Esophagus mucosa (tissue), 1 donor: ENCODE measurements at places on chromosomes 4 and X. TPM values are rescaled to one million over a fixed set of nuclear protein-coding genes. Genes with fewer than 3 reads are reported as not detected.

RPL39 gene
- total RNA-seq, result 2,055 TPM

XPNPEP2 gene
- 0.36 TPM for total RNA-seq

TRIML2 gene
- total RNA-seq, result not detected

ATOH1 gene
- not detected for total RNA-seq

PCSK1N gene
- total RNA-seq, result 0.36 TPM

BDH2 gene
- total RNA-seq, result 17.1 TPM

DNA sequence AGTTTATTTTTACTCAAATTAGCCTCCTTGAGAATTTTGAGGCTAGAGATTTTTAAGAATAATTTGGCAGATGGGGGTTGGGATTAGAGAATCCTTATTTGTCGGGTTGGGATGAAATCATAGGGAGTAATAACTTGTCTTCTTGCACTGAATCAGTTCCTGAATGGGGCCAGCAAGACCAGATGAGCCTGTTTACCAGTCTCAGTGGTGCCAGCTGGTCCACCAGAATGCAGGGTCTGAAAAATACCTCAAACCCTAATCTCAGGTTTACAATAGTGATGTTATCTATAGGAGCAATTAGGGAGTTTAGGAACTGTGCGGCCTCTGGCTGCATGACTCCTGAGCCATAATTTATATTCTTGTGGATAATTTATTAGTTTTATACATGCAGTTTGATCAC lies 705.9 kb upstream of the AGA start:
- ATAC-seq, result no peak

- ATAC-seq, result no peak
Measured at GRCh38 chr4:183035256-183035655, 63.8 kb upstream of the WWC2 start.

DNA sequence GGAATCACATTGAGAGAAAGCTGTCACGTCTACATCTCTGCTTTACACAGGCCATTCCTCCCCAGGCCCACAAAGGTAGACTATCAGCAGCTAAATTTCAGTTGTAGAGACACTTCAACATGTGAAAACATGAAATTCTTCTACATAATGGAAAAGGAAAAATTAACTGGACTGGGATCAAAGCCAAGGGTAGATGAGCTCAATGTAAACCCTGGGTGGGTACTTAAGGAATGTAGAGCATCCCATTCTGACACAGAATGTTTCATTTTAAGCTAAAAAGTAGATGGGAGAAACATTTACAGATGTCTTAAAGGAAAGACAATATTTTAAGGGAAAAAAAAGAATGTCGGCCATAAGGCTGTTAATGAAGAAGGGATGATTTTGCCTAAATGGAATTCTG lies 51.3 kb upstream of the NPNT start:
- ATAC-seq, result no peak

- no peak for ATAC-seq
Measured at GRCh38 chr4:110878413-110878812, 255.5 kb upstream of the PITX2 start.

GRCh38 chr4:107006218-107006617 lies 29.9 kb downstream of the DKK2 start:
- no peak for ATAC-seq

DNA sequence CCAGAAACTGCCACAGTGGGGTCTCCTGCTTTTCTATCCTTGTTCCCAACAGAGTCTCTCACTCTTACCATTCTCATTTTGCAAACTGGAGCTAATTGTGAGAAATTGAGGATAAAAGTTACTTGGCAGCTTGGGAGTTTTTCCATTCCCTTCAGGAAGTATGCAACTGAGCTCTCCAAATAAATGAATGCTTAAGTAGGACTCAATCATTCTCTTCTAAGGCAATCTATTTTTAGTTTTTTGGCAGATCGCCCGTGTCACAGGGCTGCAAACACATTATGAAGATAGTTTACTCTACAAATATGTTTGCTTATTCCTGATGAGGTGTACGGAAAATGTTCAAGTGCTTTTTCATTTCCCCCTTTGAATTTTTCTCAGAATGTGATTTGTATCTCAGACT lies 5.3 kb downstream of the ASB11 start:
- ATAC-seq, result no peak

DNA sequence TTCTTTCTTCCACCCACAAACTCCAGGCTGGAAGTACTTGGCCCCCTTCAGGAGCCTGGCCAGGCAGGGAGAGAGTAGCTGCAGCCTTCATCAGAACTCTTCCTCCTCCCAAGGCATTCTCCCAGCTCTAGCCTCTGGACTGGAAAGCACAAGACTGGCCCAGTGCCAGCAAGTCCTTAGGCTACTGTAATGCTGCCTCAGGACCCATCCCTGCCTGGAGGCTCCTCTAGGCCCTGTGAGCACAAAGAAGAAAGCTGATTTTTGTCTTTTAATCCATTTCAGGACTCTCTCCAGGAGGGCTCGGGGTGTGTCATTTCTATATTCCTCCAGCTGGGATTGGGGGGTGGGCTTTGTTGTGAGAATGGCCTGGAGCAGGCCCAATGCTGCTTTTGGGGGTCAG lies 10.8 kb downstream of the AWAT2 start:
- no peak for ATAC-seq

GRCh38 chr4:11719879-11720278 lies 291.2 kb upstream of the HS3ST1 start:
- ATAC-seq, result peak; percentile 36

DNA sequence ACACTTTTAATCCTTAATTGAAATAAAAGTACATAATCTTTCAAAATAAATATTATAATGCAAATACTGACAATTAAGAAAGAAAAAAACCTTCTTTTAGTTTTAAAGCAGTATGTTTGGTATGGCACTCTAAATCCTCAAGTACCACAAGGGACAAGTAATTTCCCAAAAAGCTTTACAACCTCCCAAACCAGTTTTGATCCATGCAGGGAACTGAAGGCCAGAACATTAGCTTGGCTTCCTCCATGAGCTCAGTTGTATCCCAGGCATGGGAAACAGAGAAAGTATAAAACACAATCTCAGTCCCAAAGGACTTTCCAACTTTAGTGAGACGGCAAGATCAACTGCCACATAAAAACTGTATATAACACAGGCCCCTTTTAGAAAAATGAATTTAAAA lies 82.2 kb downstream of the ZNF330 start:
- ATAC-seq, result no peak

DNA sequence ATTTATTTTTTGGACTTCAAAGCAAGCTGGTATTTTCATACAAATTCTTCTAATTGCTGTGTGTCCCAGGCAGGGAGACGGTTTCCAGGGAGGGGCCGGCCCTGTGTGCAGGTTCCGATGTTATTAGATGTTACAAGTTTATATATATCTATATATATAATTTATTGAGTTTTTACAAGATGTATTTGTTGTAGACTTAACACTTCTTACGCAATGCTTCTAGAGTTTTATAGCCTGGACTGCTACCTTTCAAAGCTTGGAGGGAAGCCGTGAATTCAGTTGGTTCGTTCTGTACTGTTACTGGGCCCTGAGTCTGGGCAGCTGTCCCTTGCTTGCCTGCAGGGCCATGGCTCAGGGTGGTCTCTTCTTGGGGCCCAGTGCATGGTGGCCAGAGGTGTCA lies 15.3 kb downstream of the FGFR3 start:
- ATAC-seq, result no peak

DNA sequence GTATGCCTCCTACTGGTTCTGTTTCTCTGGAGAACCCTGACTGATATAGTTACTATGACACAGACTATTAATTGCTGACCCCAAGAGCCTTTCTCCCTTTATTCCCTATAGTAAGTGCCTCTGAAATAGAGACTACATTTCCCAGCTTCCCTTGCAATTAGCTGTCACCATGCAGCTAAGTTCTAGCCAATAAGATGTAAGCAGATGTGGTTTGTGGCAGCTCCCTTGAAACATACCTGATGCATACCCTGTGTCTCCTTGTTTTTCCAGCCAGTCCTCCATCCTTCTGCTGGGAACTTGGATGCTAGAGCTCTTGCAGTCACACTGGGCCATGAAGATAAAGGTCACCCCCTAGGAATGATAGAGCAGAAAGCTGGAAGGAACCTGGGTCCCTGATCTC lies 9.7 kb upstream of the TMEM165 start:
- ATAC-seq, result peak; percentile 46

DNA sequence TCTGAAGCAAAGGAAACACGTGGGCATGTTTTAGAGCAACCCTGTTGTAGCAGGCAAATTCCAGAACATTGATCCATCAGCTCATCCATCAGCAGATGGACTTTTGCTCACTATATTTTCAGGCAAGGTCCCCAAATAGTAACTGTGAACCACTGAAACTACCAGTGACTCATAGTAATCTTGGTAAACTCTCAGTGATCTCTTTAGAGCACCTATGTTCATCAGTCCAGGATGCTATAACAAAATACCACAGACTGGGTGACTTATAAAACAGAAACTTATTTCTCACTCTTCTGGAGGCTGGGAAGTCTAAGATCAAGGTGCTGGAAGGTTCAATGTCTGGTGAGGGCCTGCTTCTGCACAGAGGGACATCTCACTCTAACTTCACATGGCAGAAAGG lies 28.9 kb upstream of the BTC start:
- ATAC-seq, result no peak

DNA sequence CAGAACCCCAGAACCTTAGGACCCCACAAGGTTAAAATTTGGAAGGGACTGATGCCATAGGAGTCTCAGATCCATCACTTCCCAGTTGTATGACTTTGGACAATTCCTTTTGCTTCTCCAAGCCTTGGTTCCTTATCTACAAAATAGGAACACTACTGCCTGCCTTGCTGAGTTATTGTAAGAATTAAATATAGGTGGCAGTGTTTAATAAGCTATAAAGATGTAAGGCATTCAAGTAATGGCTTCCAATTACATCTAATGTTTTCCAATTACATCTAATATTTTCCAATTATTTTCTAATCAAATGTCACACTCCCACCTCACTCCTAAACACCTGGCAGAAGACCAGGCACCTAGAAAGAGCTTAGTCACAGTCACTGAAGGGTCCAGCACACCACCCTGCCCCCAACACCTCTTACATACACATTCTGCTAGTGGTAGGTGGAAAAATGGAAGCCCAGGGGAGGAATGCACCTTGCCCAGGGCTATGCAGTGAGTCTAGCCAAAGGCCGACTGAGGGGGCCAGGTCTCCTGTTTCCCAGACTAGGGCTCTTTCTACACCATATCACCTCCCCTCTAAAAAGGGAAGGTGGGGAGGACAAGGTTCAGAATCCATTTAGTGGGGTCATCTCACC lies 24.5 kb upstream of the KDM5C start:
- no peak for ATAC-seq

DNA sequence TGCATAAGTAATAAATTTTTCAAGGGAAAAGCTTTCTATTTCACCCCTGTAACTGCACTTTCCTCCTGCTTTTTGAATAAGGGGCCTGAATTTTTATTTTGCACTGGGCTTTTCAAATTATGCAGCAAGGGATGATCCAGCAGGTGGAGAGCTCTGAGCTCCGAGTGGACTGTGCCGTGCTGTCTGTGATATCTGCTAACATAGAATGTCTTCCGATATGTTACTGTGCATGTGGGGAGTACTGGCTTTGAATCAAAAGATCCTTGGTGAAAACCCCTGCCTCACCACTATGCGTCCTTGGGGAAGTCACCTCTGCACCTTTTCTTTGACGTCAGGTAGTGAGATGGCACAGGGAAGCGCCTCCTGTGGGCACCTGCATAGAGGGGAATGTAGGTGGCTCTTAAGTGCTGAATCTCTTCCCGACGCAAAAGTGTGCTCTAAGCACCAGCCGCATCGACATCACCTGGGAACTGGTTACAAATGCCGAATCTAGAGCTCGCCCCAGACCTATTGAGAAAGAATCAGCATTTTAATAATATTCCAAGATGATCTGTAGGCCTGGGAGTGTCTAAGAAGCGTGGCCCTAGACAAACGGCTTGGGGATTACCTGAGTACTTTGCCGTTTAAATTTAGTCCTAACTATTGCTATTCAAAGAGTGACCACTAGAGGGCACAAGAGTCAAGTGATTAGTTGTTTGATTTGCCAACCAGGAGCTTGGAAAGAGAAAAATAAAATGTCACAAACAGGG lies 19.2 kb upstream of the WFS1 start:
- ATAC-seq, result peak; percentile 64

DNA sequence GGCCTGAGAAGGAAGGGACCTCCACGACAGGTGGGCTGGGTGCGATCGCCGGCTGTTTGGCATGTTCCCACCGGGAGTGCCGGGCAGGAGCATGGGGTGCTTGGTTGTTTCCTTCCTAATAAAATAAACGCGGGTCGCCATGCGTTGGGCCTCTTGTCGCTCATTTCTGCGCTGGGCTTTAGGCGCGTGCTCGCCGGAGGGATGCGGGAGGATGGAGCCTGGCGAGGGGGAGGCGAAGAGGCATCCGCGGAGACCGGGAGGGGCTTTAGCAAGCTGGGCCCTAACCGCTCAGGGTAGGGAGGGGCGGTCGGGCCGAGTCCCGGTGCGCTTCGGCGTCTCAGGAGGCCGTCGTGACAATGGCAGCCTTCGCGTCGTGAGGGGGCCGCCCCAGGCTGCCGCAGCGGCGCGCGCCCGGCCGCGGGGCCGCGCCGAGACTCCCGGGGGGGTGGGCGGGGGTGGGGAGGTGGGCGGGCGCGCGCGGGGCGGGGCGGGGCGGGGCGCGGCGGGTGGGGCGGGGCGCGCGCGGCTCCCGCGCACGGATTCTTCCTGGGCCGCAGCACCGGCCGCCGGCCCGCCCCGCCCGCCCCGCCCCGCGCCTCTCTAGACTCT lies 476 bp upstream of the GDI1 start:
- peak; percentile 7 for ATAC-seq

DNA sequence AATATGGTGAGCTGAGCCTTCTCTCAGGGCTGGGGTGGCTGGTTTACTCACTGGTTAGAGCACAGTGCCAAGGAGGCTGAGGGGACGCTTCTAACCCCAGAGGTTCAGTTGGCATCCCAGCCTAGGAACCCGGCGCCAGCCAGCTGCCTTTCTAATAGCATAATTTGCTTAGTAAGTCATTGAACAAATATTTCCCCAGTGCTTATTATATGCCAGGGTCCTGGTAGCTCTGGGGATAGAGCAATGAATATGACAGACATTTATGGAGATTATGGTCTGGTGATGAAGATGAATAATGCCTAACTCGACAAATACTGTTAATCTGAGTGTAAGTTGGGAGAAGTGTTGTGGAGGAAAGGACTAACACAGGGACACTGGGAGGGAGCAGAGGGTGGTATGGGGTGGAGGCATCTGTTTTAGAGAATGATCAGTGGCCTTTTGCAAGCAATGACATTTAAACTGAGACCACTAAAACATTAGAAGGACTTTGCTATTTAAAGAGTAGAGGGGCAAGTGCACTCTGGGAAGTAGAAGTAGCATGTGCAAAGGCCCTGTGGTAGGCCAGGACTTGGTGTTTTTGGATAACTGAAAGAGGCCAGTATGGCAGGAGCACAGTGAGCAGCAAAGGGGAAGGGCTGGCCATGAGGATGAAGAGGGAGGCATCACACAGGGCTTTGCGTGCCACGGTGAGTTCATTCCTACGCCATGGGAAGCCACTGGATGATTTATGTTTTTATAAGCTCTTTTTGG lies 71.9 kb downstream of the ATG4A start:
- no peak for ATAC-seq
